ENCODE measurements at places on chromosomes 5 and 9.

GRCh38 chr5:77396017-77396416 lies 96.1 kb downstream of the WDR41 start:
- DNase-seq: no peak

GRCh38 chr9:72365525-72366256 lies 683 bp upstream of the ZFAND5 start:
- peak; percentile 17 for DNase-seq

DNA sequence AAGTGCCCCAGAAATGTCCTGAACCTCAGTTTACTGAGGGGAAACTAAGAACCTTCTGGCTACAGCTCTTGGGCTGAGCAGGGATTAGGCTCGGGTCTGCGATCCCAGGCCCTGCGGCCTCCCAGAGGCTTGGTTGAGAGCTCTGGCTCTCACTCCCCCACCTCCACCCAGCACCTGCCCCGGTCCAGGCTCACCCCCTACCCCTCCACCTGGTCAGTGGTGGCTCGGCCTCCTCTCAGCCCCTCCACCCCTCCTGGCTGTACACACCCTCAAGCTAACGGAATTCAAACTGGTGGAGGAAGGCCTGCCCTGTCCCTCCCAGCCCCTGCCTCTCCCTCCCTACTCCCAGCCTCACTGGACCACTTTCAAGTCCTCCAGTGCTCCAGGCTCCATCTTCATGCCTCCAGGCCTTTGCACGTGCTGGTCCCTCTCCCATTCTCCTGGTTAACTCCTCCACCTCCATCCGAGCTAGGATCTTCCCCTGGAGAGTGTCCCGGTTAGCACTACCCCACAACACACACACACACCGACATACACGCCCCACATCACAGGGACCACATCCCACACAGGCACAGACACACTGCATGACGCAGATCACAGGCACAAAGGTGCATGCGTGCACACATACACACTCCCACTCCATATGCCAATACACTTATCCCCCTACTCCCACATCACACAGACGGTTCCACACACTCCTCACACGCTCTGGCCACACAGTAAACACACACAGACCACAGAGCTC lies 130.9 kb downstream of the C9orf50 start:
- DNase-seq: no peak

DNA sequence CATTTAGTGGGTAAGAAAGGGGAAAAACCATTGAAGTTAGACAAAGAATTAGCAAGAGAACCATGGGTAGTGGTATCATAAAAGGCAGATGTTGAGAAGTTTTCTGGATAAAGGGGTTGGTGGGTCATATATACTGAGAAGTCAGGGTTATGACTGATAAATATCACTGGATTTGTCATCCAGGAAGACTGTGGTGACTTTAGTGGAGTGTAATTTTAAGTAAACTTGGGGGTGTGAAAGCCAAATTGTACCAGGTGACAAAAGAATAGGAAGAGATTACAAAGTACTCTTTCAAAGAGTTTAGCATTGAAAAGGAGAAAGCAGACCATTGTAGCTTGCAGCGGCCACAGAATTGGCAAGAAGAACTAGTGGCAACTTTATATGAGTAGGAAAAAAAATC lies 315.2 kb upstream of the DMAC1 start:
- DNase-seq: no peak

DNA sequence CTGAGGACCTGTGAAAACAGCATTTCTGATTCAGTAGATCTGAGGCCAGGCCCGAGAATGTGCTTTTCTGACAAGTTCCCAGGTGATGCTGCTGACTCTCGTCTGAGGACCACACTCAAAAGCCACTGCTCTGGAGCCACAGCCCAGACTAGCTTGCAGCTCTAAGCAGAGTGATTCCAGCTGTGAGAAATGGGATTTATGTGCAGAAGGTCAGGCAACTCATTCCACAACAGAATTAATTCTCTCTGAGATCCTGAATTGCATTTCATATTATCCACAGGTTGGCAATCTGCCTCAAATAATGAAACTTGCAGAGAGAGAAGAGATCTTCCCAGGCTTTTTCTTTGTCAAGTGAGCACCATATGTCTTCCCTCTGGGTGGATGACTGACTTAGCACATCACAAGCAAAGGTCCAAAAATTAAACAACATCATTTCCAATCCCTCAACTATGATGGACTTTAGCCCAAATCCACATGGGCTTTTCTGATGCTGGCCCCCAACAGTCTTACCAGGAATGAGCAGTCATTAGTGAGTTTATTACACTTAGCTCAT lies 140.2 kb downstream of the ALDH1A1 start:
- no peak for DNase-seq

- DNase-seq: no peak
Measured at GRCh38 chr5:14332038-14332631, 189.0 kb downstream of the TRIO start.

GRCh38 chr9:72464857-72465592 lies 56.4 kb upstream of the TMC1 start:
- no peak for DNase-seq

GRCh38 chr9:120513825-120514396 lies 66.1 kb downstream of the CDK5RAP2 start:
- no peak for DNase-seq

DNA sequence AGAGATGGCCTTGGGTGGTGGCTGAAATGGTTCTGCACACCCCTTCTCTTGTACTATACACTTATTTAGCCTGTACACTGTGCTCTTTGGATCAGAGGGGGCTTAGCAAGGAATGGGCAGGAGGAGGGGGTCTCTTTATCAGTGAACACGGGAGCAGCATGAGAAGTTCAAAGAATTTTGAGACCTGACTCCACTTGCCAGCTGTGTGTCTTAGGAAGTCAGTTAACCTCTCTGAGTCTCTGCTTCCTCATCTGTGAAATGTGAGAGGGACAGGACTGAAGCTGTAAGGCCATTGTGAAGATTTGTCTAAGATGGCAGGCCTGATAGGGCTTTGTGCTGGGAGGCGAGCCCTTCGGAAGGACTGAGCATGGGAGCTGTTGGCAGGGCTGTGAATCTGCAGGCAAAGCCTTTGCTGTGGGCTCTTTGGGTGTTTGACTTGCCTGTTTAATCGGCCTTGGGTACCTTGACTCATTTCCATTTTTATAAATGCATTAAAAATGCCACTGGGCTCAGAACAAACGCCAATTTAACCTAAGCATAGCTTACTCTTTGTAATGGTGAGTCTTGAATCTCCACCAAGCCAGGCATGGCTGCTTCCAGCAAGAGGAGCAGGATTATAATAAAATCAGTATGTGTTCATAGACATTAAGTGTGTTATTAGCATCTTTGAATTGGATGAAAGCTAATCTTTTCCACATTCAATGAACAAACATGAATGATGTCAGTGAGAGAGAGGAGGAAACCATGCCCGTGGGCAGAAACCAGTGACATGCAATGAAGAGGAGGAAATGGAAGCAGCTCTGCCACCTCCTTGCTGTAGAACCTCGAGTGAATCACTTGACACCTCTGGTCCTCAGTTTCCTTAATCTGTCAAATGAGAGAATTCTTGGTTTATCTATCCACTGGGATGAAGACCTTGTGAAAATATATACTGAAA lies 89.4 kb downstream of the MACROH2A1 start:
- DNase-seq: no peak

DNA sequence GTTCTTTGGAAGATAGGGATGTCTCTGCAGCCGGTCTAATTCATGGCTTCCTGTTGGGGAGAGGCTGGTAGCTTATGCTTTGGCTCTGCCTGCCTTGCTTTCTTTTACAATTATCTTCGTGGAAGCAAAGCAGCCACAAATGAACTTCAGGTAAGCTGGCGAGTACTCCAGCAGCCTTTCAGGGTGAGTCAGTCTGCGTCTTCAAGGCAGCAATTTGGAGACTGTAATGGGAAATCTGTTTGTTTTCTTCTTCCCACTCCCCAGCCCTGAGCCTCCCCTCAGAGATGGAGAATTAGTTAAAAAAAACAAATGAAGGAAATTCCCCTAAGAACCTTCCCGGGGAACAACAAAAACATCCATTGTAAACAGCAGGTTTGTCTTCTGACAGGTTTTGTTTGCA lies 100.1 kb downstream of the PSAT1 start:
- no peak for DNase-seq

DNA sequence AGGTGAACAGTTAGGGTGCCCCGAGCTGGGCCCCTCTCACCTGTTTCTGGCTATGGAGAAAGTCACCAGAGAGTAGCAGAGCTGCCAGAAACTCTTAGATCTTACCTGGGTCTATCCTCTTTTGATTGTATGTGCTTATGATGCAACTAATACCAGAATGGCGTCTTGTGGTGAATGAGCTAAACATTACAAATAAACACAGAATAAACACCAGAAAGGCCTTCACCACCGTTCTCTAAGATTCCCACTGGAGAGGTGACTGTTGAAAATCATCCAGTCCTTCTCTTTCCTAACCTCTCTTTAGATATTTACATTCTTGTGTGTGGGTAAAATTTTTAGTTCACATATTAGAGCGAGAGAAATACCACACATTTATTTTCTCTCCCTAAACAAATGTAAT lies 241.7 kb upstream of the GAS1 start:
- no peak for DNase-seq

DNA sequence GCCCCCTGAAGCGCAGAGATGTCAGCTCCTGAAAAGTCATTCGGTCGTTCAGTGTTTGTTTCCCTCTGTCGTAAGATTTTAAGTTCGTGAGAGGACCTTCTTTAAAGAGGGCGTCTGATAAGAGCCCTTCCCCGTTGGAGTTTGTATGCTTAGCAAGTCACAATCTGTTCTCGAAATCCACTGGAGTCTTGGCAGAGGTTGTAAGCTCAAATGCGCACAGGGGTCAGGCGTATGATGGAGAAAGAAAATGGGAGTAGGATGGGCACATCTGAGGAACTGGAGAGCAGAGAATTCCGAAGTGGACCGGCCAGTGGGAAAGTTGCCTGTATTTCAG lies 710 bp downstream of the HSD17B4 start:
- DNase-seq: no peak

- DNase-seq: no peak
Measured at GRCh38 chr5:147575598-147575997, 65.7 kb upstream of the DPYSL3 start.

- DNase-seq: no peak
Measured at GRCh38 chr9:21615018-21615417, 132.9 kb upstream of the IFNE start.

DNA sequence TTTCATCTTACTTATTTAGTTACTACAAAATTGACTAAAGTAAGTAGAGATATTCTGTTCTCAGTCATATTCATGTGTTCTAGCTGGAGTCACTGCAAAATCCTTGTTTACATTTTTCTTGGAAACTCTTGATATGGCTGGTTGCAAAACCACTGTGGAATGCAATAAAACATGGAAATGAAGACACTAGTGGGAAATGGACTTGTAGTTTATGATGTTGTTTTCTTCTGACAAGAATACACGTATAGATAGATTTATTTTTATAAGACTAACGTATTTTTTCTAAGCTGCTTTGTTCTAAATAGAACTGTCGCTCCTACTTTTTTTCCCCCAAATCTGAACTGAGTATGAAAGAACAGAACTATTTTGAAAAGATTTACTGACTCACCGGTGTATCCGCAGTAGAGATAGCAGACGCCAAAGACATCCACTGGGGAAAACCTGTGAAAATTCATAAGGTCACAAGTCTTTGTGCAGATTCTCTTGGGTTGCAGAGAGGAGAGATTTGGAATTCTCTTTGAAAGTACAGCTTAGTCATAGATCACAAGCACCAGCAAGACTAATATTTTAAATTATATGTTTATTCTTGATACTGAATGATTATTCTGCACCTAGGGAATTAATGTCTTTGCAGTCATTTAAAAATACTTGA lies 119.6 kb upstream of the TAF11L2 start:
- DNase-seq: no peak

GRCh38 chr5:98909363-98909762 lies 19.4 kb downstream of the CHD1 start:
- DNase-seq: no peak

DNA sequence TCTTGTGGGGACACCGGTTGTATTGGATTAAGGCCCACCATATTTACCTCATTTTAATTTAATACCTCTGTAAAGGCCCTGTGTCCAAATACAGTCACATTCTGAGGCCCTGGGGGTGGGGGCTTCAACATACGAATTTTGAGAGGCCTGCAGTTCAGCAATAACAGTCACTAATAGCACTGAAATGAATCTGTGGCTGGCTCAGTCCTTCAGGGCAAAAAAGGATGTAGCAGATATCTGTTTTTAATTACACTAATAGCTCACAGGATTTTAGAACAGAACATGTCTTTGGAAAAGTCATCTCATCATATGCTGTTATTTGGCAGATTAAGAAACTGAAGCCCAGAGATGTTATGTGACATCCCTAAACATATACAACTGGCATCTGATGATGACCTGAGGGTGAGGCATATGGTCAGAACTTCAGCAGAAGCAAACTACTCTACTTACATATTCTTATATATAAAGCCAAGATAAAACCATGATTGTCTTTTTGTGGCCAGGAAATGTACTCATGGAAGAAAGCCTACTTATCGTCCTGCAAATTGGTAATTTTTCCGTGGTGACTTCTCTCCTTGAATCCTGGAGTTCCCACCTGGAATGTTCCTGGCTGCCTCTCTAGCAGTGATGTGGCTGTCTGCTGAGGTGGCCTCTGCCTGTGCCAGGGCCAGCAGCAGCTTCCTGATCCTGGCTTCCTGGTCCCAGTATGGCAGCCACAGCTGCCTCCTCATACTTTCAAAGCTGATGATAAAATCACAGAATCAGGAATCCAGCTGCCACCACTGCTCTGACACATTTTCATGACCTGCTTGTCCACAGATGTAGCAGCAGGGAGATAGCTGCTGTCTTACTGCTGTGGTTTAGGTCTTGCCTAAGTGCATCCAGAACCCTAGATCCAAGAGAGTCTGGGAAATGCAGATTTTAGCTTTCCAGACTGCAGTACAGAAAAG lies 72.1 kb upstream of the ANKRD55 start:
- DNase-seq: no peak

GRCh38 chr9:137226338-137227053 lies 806 bp upstream of the RNF224 start:
- DNase-seq: no peak

DNA sequence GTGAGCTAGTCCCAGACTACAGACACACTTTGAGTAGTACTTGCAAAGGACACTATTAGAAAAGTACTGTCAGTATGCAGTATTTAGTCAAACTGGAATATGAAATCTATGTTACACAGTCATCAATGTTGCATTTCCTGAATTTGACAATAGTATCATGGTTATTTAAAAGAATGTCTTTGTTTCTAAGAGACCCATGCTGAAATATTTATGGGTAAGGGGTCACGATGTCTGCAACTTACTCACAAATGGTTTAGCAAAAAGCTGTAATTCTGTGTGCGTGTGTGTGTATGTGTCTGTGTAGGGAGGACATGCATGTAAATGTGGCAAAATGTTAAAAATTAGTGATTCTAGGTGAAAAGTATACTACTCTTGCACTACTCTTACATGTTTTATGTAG lies 105.6 kb downstream of the GOLPH3 start:
- no peak for DNase-seq

- DNase-seq: no peak
Measured at GRCh38 chr5:66144834-66145390, 812 bp downstream of the SREK1 start.

GRCh38 chr5:37918424-37918823 lies 78.6 kb upstream of the GDNF start:
- DNase-seq: no peak

GRCh38 chr5:161306351-161306995 lies 240.1 kb downstream of the GABRB2 start:
- no peak for DNase-seq

GRCh38 chr5:135974021-135974600 lies 19.3 kb upstream of the LECT2 start:
- no peak for DNase-seq

- DNase-seq: no peak
Measured at GRCh38 chr9:2317591-2317990, 302.4 kb downstream of the SMARCA2 start.

GRCh38 chr9:74770508-74771261 lies 117.0 kb downstream of the TRPM6 start:
- DNase-seq: peak; percentile 16

GRCh38 chr5:72518001-72518683 lies 10.9 kb upstream of the ZNF366 start:
- no peak for DNase-seq

All from stimulated activated CD4-positive, alpha-beta T cell treated with anti-CD3 and anti-CD28 coated beads, Interleukin-12 subunit alpha, Interleukin-12 subunit beta, amount 100 ng/mL, for 24 hours (primary cell).